ENCODE measurements at places on chromosomes 2 and 18.

- no peak for DNase-seq
Measured at GRCh38 chr2:226726546-226726945, 73.1 kb downstream of the IRS1 start.

GRCh38 chr2:1607236-1607920 lies 136.9 kb downstream of the PXDN start:
- DNase-seq, result no peak

GRCh38 chr2:1563943-1564891 lies 151.0 kb downstream of the TPO start:
- DNase-seq, result no peak

DNA sequence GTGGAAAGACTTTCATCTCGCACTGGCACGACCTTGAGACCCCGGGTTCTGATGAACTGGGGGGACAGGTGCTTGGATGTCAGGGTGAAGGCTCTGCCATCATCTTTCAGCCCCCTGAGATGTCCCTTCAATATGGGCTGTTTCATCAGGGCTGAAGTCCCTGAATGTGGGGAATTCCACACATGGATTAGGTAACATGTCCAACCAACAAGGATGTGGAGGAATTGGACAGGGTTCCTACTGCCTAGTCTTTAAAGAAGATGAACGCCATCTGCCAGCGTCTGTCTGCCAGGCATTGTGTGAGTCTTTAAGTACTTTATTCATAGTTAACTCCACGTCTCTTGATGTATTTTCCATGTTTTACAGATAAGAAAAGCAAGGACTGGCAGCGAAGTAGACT lies 5.9 kb upstream of the GRHL1 start:
- DNase-seq, result no peak

- DNase-seq, result no peak
Measured at GRCh38 chr2:34266908-34267697, 668.0 kb upstream of the FAM98A start.

DNA sequence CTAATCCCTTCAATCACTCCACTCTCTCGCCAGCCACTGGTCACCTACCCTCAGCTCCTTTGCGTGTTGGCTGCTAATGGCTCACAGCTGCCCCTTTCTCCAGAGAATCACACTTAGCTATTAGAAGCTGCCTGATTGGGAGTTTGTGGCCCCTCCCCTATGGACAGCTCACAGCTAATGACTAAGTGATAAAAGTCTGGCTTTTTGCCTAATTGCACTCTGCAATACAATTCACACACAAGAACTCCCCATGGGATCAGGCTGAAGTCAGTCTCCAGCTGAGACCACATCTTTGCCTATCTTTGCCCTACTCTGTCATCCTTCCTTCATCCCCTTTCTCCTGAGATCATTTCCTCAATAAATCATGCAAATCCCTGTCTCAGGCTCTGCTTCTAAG lies 701.9 kb upstream of the RAB6C start:
- DNase-seq, result no peak
